Pulmonary artery endothelial cell (primary cell): ENCODE measurements at places on chromosomes 5 and 9.

DNA sequence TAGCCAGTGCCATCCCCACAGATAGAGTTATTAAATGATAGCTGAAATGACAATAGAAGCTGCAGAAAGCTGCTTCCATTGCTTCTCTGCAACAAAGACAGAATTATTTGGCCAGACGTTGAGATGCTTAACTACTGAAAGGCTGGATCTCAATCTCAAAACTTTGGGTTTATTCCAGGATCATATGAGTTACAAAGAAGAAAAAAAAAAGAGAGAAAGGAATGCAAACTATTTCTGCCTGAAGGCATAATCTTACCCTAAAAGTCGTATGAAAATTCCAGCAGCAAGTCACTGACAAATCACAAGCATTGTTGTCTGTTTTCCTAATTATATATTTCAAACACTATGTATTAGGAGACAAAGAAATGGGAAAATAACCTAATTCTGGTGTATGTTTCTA, 12.8 kb upstream of the TYRP1 start:
- peak; percentile 50 for DNase-seq

DNA sequence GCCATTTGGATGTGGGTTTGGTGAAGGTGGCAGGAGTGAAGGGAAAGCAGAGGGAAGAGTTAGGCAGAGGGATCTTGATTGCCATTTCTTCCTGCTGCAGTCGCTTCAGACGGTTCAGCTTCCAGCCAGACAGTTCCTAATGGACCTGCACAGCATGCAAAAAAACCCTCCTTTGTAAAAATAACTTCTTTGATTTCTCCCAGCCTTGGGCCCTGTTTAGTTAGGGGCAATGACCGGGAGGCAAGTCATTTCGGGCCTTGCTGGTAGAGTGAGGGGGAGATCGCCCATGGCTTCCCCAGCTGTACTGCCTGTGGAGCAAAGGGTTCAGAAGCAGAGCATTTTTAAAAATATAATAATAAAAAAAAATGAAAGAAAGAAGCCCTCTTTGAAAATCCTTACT, 67.2 kb upstream of the TLE1 start:
- no peak for DNase-seq

GRCh38 chr9:99249619-99250018, 27.5 kb downstream of the SEC61B start:
- no peak for DNase-seq

GRCh38 chr5:139847091-139847490, 51.5 kb downstream of the PSD2 start:
- no peak for DNase-seq

GRCh38 chr9:133089271-133089671, 27.5 kb downstream of the CEL start:
- no peak for DNase-seq
